ENCODE measurements at places on chromosomes 5 and 9.

DNA sequence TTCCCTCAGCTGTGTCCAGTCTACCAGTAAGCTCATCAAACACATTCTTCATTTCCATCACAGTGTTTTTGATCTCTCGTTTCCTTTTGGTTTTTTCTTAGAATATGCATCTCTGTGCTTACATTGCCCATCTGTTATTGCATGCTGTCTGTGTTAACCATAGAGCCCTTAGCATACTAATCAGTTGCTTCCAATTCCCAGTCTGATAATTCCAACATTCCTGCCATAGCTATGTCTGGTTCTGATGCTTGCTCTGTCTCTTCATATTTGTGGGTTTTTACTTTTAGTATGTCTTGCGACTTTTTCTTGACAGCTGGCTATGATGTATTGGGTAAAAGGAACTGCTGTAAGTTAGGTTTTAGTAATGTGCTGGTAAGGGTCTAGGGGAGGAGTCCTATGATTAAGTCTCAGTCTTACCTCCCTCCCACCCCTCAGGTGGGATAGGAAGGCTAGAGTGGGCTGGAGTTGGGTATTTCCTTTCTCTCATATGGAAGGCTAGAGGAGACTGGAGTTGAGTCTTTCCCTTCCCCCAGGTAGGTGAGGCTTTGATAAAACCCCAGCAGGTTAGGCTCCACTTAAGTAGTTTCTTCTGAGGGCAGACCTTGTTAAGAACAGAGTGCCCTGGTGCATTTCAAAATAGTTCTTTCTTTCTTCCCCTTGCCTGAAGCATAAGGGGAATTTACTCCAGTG lies 99.1 kb upstream of the RASGRF2 start:
- no peak for DNase-seq

DNA sequence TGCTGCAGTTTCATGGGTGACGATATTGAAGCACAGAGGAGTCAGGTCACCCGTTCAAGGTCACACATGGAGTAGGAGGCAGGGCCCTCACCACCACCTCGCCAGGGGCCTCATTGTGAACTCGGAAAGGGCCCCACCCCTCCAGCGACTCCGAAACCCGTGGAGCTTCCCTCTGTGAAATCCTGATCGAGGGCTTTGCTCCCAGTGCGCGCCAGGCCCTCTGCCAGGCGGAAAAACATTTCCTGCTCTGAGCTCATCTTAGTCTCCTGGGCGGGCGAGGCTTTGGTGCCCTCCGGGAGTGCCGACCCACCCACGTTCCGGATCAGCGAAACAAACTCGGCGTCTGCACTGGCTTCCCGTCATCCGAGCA lies 75.0 kb upstream of the FCN1 start:
- no peak for DNase-seq

- DNase-seq: no peak
These were observed 79.4 kb downstream of the NLN start for GRCh38 chr5:65801352-65801783.

DNA sequence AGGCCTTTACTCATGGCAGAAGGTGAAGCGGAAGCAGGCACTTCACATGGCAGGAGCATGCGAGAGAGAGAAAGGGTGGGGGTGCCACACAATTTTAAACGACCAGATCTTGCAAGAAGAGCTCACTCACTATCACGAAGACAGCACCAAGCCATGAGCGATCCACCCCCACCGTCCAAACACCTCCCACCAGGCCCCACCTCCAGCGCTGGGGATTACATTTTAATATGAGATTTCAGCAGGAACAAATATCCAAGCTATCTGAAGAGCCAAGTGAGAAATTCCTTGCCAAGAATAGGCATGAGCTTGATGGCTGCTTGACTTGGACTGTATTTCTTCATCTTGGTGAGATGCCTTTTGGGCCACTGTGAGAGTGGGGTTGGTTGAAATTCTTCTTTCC lies 88.0 kb downstream of the PDZD2 start:
- DNase-seq: no peak

DNA sequence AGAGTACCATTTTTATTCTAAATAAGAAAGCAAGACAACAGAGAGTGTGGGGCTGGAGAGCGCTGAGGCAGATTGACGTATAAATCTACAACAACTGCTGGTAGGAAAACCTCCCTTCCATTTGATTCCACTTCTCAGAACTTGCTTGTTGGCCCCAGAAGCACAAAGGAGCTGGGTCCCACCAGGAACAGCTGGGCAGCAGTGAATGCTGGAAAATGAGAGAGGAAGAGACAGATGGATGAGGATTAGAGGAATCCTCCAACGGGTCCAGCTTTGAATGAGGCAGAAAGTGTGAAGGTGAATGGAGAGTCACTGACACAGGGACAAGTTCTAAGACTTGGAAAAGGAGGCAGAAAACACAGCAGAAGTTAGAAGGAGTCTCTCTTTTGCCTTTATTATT lies 14.8 kb downstream of the TAS2R1 start:
- no peak for DNase-seq

GRCh38 chr5:14953075-14953607 lies 81.6 kb upstream of the ANKH start:
- DNase-seq: no peak

DNA sequence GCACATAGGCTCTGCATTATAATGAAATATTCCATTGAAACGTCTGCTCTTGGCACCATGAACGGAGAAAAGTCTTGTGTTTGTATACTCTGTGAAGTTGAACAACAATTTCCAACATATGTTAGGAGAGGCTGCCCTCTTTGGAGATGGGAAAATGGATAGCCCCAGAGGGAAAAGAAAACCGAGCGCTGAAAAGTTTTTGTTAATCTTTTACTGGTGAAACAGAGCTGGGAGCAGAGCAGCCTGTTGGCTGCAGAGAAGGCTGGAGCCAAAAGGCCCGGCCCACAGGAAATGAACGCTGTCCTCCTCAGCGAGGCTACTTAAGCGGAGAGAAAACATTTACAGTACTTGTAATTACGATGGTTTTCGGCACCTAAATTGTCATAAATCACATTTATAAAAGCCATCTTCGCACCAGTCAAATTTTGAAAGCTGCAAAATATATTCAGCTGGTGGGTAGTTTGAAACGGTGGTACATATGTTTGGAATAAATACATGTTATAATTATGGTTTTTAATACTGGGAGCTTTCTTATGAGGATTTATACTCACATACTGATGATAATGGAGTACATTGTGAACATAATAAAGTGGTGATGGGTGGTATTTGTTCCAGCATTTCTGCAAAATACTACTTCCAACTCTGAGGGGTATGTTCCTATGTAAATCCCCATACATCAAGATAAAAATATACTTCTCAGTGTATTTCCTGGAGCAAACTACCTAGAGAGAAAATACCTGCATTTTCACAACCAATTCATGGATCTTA lies 129.6 kb upstream of the CNTLN start:
- peak; percentile 21 for DNase-seq

DNA sequence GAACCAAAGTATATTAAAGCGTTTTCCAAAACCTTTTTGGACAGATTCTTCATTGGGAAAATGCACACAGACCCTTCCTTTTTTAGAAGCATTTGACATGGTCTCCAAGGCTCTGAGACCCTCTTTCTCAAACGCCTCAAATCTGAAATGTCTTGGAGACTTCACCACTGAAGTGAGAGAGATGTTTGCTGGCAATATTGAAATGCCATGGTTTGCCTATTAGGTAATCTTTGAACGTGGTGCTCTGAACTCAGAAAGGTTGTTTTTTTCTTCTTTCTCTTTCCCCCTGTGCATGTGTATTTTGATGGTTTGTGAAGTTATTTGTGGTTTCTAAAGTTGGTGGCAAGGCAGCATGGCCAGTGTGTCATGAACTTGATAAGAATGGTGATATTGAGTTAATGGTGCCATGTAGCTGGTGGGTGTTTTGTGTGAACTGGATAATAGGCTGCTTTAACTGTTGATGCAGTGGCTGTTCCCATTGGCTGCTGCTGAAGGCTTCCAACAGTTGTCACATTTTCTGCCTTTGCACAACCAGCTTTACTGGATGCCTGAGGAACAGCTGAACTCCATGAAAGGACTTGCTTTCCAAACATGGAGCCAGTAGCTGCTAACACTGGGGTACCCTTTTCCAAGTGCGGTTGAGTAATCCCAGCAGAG lies 1.7 kb downstream of the PALM2AKAP2 start:
- no peak for DNase-seq

DNA sequence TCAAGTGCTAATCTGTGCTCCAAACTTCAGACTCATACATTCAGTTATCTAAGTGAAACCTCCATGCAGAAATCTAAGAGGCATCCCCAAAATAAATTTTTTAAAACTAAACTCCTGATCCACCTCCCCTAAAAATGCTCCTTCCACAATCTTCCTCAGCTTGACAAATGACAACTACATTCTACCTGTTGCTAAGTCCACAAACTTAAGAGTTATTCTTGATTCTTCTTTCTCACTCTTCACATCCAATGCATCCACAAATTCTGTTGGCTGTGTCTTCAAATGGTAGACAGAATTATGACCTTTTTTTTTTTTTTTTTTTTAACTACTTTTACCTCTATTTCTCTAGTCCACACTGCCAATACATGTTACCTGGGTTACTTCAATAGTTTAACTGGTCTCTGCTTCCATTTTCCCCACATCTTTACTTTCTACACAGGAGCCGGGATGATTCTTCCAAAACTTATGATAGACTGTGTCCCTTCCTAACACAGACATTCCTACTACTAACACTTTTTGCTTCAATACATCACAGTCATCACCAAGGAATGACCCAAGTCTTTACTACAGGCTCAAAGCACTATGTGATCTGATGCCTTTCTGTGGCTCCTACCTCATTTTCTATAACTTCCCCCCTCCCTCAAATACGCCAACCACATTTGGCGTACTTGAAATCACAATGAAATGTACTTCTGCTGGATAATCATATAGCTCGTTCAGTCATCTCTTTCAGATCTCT lies 143.6 kb downstream of the PDE4D start:
- DNase-seq: no peak

GRCh38 chr9:92617195-92617813 lies 52.6 kb downstream of the IPPK start:
- no peak for DNase-seq

- no peak for DNase-seq
These were observed 8.4 kb downstream of the LHX3 start for GRCh38 chr9:136196404-136197083.

Data from NCI-H1105 (cell line).